Stimulated activated CD4-positive, alpha-beta T cell treated with anti-CD3 and anti-CD28 coated beads, Interleukin-1b, Interleukin-23, amount 100 ng/mL, for 4 hours (primary cell): ENCODE measurements at places on chromosomes 5 and 9.

DNA sequence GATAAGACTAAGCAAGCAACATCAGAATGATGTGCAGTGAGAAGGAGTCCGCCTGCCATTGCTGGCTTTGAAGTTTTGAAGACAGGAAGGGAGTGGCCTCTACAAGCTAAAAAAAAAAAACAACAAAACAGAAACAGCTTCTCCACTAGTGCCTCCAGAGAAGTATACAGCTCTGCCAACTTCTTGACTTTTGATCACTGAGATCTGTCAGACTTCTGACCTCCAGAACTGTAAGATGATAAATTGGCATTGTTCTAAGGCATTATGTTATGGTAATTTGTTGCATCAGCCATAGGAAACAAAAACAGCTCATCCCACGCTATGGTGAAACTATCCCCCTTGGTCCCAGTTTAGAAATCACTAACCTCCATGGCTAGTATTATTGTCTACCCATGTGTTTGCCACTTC is 131.0 kb upstream of the VCAN start:
- no peak for DNase-seq

- no peak for DNase-seq
Observed at GRCh38 chr5:136808756-136809155, 443.4 kb upstream of the TRPC7 start.

- no peak for DNase-seq
Observed at GRCh38 chr9:68730570-68731235, 25.7 kb downstream of the PIP5K1B start.

DNA sequence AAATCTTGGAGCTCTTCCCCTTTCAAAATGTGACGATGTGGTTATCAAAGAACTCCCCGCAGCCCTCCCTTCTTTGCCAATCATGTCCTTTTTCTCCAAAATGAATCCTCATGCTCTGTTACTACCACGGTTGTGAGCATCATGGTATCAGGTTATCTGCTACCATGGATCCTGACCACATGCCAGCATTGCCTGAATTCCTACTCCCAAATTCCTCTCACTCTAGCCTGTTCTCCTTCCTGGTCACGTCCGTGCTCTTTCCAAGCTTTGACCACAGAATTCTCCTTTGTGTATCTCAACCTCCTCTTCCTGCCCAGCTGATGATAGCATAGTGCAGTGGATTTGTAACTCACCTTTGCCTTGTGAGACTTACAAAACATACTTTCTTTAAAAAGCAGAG is 59.5 kb upstream of the FBXL7 start:
- DNase-seq: no peak

DNA sequence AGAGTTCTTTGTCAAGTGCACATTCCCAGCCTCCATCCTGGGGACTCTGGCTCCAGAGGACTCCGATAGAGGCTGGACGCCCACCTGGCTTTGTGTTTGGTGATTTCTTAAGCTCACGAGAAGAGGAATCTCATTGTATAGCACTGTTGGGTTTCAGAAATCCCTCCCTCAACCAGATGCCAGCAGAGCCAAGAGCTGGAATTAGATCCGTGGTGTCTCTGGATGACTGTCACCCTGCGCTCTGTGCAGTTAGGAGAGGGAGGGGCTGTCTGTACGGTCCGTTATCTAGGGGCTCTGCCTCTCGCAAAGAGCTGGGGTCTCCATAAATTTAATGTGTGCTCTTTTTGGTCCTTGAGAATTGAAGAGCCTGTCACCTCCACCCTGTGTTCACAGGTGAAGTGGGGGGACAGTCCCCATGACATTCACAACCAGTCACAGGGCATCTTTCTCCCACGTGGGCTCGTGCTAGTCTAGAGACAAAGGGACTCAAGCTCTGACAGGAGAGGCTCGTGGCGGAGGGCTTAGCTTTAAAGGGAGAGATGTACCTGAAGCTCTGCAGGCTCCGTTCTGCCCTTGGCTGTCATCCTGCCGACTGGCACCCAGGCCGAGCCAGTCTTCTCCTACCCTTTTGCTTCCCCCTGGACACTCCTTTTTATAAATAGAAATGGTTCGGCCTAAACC is 41.4 kb downstream of the FAM78A start:
- DNase-seq: no peak

GRCh38 chr5:115954144-115954543 is 8.1 kb upstream of the LVRN start:
- no peak for DNase-seq

DNA sequence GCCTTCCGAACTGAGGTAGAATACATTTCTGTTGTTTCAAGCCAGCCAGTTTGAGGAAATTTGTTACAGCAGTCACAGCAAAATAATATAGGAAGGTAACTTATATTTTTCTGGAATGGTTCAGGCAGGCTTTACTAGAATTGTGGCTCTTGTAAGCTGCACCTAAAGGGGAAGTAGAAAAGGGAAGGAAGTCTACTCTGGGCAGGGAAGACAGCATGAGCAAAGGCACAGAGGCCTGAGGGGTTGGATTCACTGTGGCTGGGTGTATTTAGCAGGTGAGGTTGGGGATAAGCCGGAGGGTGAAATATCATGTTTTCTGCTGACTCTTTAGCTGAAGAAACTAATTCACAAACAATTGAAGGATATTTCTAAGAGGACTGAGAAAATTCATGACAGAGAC is 183.5 kb downstream of the GAS1 start:
- no peak for DNase-seq

- DNase-seq: no peak
Observed at GRCh38 chr9:97357056-97357455, 49.6 kb downstream of the CCDC180 start.

DNA sequence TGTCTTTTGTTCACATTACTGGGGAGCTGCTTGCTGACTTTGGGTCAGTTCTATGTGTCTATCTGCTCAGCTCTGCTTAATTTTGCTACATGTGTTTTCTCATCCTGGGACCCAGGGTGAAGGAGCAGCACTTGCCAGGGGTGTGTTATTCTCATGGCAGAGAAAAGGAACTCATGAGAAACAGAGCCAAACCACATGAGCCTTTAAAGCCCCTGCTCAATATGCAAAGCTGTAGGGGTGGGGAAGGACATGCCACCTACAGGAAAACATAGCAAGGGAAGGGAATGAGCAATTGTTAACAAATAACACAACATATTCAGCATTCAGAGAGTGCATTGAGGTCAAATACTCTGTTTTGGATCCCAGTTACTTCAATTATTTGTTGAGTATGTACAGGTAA is 290.9 kb downstream of the CDK5RAP2 start:
- DNase-seq: no peak

GRCh38 chr9:34400686-34401602 is 24.2 kb upstream of the MYORG start:
- DNase-seq: no peak

DNA sequence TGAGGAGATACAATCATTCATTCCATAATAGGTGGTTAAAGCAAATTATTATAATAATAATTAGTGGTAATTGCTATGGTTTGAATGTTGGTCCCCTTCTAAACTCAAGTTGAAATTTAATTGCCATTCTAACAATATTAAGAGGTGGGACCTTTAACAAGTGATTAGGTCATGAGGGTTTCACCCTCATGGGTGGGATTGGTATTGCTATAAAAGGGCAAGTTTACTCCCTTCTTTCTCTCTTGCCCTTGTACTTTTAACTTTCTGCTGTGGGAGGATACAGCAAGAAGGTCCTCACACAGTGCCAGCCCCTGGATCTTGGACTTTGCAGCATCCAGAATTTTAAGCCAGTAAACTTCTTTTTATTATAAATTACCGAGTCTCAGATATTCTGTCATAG is 101.9 kb upstream of the PARP8 start:
- no peak for DNase-seq

DNA sequence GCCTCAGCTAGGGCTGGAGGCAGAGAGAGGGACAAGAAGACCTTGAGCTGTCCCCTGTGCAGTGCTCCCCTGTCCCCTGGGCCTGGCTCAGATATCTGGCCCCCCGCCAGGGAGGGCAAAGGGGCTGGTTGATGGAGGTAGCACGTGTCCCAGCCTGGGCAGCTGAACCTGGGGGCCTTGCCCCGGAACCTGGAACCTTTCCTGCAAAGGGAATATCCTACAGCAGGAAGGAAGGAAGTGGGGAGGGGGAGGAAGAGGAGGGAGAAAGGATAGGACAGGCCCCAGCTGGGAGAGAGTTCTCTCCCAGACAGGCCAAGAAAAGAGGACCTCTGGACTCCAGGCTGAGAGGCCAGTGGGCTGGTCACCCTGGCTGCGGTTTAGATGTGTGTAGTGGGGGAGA is 27.6 kb upstream of the PSD2 start:
- no peak for DNase-seq

- DNase-seq: no peak
Observed at GRCh38 chr5:2920312-2920711, 168.8 kb upstream of the IRX2 start.

- no peak for DNase-seq
Observed at GRCh38 chr5:139265001-139265400, 28.5 kb upstream of the MATR3 start.
